Hematopoietic multipotent progenitor cell treated with erythropoietin and hydrocortisone succinate and interleukin-3 and kit ligand, for 17 days (in vitro differentiated cells): ENCODE measurements at places on chromosomes 1 and 21.

- DNase-seq = no peak
Measured at GRCh38 chr21:45698493-45699184, 55.1 kb downstream of the PCBP3 start.

GRCh38 chr1:93880731-93881130 lies 1.7 kb upstream of the DNTTIP2 start:
- no peak for DNase-seq

DNA sequence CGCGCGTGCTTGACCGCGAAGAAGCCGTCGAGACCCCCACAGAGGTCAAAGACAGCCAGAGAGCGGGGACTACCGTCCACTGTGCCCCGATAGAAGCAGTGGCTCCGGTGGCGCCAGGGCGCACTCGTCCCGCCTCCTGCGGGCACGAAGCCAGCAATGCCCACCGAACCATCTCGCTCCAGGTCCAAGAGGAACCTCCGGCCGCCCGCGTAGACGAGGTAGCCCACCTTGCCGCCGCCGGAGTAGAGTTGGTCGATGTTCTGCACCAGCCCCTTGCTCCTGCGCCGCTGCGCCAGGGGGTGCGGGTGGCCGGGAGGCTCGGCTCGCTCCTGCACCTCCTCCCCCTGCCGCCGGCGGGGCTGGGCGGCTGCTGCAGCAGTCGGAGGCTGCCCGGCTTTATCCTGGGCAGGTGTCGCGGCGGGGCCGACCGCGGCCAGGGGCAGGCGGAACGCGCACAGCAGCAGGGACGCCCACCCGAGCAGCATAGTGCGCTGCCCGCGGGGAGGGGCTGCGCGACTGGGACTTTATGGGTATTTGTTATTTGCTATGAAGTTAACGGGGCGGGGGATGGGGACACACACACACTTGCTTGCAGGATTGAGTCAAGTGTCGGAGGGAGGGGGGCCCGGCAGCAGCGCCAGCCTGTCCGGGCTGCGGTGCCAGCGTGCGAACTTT lies 844 bp downstream of the ADAMTS5 start:
- no peak for DNase-seq

DNA sequence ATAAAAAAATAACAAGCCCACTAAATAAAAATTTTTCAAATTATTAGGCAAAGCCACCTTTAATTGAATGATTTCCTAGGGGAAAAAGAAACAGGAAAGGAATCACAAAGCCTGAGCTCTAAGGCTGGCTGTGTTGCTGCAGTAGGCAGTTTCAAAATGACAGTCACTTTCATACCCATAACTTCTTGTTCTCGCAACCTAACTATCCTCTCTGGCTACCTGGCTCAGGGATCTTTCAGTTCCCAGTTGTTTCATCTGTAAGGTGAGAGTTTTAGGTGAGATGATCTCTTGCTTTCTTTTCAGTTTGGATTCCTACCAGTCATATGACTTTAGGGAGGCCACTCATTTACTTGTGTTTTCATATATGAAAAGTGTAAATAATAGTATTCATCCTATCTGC lies 226.1 kb downstream of the ASTN1 start:
- DNase-seq = no peak

DNA sequence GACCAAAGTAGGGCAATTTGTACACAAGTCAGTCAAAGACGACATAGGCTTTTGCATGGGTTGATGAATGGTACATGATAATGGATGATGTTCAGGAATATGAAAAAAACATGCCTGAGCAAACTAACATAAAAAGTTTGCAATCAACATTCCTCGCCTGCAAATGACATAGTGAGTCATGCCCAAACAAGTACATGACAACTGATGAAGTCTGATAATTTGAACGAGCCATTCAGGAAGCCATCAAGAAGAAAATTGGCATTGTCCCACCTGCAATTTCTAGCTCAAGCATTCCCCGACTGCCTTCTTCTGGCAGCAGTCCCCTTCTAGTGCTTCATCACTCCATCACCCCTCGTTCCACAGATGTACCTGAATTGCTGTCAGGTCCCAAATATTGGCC lies 118.4 kb upstream of the NR5A2 start:
- no peak for DNase-seq

DNA sequence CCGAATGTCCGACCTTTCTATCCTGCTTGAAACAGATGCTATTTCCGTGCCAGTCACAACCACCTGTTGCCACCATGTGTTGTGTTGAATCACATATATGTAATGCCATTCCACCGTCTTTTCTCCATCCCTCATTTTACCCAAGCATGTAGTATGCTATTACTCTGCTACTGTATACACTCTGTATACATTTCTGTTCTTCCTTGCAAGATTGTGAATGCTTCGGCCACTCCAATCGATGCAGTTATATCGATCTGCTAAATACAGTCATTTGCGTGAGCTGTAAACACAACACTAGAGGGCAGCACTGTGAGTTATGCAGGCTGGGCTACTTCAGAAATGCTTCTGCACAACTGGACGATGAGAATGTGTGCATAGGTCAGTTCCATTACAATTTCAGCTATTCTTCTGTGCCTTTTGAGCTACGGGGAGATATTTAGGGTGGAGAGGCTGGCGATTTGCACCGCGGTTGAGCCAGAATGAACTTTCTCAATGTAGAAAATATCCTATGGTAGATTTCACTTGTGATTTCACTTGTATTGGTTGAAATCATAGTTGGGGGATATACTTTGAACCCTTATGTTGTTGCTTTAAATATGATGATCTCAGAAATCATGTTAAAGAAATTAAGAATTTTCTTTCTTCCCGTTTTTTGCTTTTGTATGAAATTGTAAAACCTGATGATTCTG lies 289.8 kb downstream of the NTNG1 start:
- DNase-seq = peak; percentile 6

GRCh38 chr1:32208891-32209328 lies at the start of gene DCDC2B:
Gene DCDC2B, plus strand, starts transcription at chr1:32209089. Its CDS starts 5 bp downstream, at chr1:32209094.
- peak; percentile 87 for DNase-seq

DNA sequence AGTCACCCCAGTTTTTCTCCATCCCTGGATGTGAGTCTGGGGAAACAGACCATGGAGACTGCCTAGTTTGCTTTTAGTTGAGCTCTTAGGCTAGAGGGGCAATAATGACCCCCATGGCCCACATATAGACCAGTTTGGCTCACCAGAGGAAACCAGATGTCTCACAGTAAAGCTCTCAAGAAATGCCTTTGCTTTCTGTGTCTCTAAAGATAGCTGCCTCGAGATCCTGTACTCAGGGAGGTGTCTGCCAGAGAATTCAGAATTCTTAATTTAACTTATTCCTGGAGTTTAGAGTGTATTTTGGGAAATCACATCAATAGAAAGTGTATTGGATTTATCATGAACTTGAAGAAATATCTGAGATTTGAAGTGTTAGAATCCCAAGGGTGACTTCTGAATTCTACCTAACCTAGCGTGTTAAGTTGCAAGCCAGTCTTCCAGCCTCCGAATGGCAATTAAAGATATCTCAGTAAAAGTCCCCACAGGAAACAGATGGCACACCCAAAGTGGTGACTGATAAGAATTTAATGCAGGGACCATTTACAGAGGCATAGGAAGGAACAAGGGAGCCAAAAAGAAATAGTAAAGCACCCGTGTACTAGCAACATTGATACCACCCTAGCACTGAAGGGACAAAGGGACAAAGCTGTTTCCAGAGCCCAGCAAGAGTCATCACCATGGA lies 37.1 kb downstream of the STYXL2 start:
- no peak for DNase-seq

GRCh38 chr1:213279410-213279809 lies 228.4 kb downstream of the RPS6KC1 start:
- no peak for DNase-seq

DNA sequence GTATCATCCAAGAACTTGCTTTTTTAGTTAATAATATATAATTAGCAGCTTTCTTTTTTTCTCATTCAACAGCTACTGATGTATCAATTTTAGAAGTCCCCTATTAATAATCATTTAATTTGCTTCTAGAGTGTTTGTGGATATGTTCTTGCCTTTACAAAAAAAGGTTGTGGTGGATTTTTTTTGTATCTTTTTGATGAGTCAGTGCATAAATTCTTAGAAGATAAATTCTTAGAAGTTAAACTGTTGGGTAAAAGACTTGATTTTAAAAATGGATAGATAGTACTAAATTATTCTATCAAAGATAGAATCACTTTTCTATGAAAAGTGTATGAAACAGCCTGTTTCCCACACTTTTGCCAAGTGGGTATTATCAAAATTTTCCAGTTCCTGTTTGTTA lies 11.9 kb downstream of the FGGY start:
- no peak for DNase-seq

- DNase-seq = no peak
Measured at GRCh38 chr1:40606978-40607377, 58.5 kb downstream of the RIMS3 start.

DNA sequence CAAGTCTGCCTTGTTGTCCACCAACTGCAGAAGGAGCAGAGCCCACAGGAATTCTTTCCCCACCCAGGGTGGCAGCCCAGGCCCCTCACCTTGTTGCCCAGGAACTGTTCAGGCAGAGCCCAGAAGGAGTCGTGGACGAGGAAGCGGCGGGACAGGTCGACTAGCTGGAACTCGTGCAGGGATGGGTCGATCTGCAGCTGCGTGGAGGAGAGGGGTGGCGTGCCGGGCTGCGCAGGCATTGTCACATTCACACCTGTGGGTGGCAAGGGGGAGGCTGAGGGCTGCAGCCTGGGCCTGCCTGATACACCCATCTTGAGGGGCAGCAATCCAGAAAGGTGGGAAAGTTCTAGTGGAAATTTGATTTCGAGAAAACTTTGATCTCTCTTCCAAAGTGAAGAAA lies 55.9 kb downstream of the HSPG2 start:
- no peak for DNase-seq

- no peak for DNase-seq
Measured at GRCh38 chr1:204080163-204080903, 7.4 kb downstream of the SOX13 start.

DNA sequence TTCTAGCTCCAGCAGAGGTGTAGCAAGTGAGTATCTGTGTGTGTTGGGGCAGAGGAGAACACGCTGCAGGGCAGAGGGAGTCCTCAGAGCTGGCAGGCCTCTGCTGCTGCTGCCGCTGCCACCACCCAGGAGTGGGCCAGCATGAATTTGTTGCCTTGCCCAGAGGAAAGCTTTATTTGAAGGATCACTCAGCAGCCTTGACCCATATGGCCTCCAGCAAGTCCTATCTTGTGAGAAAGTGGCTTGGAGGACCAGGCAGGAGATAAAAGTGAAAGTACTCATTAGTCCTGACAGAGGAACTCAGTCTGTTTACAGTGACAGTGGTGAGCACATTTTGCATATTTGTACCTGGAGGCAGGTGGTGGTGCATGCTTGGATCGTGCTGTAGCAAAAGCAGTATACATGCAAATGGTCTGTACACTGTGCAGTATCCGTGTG lies 3.1 kb downstream of the TRAF5 start:
- DNase-seq = no peak

DNA sequence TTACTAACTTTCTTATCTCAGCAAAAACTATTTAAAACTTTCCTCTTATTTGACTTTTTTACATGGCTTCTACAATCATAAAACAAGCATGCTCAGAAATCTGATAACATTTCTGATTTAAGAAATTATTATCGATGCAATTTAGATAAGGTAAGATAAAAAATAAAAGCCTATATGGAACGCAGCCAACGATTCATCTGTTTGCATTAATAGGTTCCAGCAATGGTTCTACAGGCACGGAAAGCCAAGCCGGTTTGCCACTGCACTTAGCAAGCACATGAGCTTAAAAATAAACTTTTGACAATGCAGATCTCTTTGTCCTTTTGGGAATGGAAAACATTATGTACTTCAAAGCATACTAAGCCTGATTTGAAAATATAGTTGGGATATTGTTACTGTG lies 77.5 kb upstream of the KCNK2 start:
- no peak for DNase-seq

- no peak for DNase-seq
Measured at GRCh38 chr1:81155131-81155530, 645.6 kb upstream of the ADGRL2 start.

GRCh38 chr21:45992301-45993209 lies 11.0 kb downstream of the COL6A1 start:
- DNase-seq = no peak

GRCh38 chr21:42855937-42856335 lies 23.4 kb downstream of the WDR4 start:
- no peak for DNase-seq

GRCh38 chr1:13617108-13617507 lies 33.5 kb downstream of the PDPN start:
- no peak for DNase-seq

- no peak for DNase-seq
Measured at GRCh38 chr21:45863751-45864150, 117.8 kb upstream of the COL6A1 start.

GRCh38 chr1:183323849-183324683 lies 94.1 kb downstream of the NMNAT2 start:
- DNase-seq = no peak

GRCh38 chr1:5975133-5975880 lies 16.9 kb downstream of the NPHP4 start:
- DNase-seq = no peak

DNA sequence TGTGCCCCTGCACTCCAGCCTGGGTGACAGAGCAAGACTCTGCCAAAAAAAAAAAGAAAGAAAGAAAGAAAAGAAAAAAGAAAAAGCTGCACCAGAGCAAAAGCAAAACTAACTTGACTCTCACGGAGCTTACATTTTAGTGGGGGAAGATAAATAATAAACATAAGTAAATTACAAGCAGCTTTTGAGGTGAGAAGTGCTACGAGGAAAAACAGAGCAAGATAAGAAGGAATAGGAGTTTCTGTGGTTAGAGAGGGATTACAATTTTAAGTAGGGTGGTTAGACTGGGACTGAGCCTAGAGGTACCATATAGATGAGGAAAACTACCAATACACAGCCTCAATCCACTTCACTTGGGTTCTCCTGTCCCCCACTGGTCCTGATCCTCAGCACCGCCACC lies 43.9 kb downstream of the TGFBR3 start:
- no peak for DNase-seq

DNA sequence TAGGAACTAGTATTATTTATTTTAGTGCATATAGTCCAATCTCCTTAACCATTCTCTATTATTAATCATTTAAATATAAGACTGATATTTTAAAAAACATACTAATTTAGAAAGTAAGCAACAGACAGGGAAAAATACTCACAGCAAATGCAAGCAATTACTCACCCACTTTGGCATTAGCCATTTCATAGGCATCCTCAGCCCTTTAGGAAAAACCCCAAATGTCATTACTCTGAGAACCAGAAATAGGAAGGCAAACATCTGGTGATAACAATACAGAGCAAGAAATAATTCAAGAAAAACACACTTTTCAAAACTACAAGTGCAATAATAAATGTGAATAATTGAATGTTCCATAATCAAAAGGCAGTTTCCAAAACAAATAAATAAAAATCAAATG lies 545.1 kb downstream of the PLPP3 start:
- no peak for DNase-seq

- no peak for DNase-seq
Measured at GRCh38 chr1:8340448-8340847, 22.5 kb downstream of the SLC45A1 start.

- DNase-seq = no peak
Measured at GRCh38 chr1:184247671-184248070, 139.2 kb upstream of the C1orf21 start.

DNA sequence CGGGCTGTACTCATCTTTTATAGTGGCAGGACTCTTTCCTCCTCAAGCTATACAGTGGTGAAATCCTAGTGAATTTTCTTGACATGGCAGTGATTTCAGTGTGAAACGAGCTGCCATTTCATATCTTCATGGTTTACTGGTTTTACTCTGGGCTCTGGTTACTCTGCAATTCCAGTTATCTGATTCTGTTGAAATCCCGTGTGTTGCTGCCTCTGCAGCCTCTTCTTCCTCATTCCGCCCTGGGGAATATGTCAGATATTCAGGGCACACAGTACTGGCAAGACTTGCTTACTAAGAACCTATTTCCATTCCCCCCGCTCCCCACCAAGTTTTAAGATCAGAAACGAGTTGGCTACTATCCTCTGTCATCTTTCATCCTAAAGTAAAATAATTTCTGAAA lies 7.9 kb upstream of the OR2B11 start:
- DNase-seq = no peak
